ENCODE measurements at places on chromosomes 13 and 19.

DNA sequence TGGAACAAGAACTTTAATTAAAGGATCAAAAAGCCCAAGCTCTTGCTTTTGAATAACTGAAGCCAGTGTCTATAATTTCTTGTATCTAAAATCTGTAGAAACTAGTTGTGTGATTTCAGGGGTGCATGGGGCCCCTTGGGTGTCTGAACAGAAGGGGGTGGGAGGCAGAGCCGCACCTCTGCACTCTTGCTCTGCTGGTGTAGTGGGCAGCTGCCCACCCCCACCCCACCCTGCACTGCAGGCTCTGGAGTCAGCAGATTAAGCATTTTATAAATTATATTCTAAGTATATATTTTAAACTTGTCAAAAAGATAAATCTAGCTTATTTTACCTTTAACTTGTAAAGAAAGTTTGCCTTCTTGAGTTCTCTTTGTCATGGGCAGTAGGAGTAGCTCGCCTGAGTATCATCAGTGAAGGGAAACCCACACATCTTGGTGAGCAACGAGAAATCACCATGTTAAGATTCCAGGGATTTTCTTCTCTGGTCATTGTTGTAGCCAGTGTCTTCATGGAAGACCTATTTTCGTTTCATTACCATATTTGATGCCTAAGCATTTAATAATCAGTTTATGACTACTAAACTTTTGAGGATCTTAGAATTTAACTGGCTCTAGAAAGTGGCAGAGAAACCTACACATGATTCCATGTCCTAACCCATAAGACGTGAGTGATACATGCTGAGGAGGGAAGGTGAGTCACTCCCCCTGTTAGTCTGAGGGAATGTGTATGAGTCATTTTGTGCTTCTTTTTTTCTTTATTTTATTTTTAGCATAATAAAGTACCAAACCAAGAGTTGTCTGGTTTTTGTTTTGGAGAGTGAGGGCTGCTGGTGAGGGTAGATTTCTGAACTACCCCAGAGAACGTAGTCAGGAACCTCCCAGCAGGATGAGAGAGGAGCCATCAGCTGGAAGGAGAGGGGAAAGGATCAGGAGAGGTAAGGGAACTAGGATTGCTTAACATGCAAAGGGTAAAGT lies 7.7 kb downstream of the UBE2L5 start:
- DNase-seq = no peak

DNA sequence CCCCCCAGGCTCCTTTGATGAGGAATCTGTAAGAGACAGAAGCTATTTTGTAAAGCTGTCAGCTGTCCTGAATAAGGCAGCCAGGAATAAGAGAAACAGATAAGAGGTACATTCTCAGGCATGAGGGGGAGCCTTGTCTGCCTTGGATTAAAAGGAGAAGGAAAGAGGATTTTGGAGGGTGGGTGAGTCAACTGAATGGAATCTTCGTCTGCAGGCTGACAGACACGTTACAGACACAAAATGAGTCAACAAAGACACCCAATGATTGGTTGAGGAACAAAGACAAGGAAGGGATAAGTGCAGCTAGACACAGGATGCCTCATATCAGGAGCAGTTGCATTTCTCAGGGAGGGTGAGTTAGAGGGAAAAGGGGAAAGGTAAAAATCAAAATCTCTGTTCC lies 162.5 kb downstream of the OLFM4 start:
- no peak for DNase-seq

DNA sequence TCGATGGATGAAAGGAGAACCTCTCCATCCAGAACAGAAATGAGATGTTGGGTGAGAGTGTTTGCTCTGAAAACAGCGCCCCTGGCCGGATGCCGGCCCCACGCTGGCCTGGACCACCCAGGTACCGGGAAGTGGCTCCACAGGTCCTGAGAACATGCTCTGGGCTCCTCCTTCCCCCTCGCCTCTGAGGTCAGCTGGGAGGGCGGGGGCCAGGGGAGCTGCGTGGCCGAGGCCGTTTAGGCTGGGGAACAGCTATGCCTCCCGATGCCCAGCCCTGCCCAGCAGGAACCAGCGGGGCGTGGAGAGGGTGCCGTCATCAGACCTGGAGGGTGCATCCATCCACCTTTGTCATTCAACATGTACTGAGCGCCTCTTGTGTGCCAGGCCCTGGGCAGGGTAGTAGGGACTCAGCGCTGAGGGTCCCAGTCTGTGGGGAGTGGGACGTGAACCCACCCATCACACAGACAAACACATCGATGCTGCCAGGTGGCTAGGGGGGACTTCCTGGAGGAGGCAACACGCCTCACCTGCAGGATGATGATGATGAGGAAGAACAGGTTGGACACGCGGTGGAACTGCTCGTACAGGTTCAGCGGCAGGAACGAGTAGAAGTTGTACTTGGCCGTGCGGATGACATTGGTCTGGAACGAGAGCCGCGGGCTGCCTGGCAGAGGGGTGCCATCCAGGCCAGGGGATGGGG lies 4.2 kb downstream of the ATP8B3 start:
- peak; percentile 18 for DNase-seq

DNA sequence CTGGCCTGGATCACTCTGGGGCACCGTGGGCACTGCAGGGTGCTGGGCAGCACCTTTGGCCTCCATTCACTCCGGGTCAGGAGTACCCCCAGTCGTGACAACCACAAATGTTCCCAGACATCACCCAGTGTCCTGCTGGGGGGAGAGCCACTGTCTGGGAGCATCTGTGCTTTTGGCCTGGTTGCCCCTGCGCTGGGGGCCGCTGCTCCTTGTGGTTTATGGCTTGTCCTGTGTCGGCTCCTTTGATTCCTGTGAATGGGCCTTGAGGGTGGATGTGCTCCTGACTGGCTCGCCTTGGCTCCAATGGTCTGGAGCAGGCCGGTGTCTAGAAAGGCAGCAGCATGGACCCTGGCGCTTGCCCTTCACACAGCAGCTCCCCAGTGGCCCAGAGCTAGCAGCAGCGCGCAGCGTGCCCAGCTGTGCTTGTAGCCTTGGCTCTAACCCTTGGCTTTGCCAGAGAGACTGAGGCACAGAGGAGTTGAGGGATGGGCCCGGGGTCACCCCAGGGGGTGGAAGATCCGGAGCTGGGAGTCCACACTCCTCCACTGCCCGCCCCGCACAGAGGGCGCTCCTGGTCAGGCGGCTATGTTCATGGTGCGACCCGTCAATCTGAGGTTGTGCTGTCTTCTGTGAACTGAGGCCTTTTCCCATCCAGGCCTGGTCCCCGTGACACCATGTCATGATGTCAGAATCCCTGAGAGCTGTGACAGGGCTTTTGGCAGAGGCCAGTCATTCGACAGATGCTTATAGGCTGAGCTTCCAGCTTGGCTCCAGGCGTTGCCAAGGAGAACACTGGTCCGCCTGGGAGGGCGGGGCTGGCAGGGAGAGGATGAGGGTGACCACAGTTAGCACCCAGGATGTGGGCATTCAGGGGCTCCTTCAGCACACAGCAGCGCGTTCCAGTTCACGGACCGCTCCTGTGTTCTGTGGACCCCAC lies 4.1 kb downstream of the DAZAP1 start:
- no peak for DNase-seq

DNA sequence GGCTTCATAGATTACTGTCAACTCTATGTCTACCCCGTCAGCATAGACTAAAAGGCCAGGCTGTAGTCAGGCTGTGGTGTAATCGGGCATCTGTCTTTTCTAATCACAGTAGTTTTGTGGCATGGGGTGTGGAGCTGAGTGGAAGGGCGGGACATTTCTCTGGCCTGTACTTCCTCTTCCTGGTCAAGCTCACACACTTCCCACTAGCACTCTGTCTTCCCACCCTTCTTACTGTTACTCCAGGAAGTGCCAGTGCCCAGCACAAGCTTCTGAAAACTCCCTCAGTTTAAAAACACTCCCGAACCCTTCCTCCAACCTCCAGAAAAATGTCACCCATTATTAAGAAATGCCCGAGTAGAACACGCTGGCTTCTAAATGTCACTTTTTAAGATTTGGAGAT lies 229.8 kb downstream of the KLF5 start:
- DNase-seq = no peak

- DNase-seq = peak; percentile 79
Observed at GRCh38 chr19:51417107-51417809, at the start of gene SIGLEC10. Gene SIGLEC10 (minus strand): TSS chr19:51417642. CDS start chr19:51417581, 61 bp downstream.

- DNase-seq = no peak
Observed at GRCh38 chr13:112808377-112809140, 118.7 kb downstream of the ATP11A start.

DNA sequence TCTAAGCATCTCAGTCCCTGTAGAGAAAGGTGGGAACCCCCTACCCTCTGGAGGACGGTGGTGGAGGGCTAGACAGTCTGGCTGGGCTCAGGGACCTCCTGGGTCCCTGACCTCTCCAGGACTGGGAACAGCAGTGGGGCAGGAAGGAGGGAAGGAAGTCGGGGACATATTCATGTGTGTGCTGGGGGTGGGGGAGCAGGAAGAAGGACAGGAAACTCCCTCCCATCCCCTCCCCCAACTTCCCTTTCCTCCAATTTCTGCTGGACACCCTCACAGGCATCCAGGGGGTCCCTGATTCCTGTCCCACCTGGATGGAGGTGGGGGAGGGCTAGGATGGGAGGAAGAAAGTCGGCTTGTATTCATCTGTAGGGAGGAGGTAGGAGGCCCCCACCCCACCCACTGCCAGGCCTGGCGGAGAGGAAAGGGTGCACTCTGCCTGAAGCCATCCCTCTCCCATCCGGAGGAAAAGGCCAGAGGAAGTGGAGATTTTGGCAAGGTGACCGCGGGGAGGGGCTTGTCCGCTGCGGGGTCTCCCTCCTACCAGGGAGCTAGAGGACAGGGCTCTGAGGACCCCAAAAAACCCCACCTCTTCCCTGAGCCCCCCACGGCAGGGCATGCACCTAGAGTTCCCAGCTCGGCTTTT lies 2.3 kb downstream of the NOVA2 start:
- no peak for DNase-seq

DNA sequence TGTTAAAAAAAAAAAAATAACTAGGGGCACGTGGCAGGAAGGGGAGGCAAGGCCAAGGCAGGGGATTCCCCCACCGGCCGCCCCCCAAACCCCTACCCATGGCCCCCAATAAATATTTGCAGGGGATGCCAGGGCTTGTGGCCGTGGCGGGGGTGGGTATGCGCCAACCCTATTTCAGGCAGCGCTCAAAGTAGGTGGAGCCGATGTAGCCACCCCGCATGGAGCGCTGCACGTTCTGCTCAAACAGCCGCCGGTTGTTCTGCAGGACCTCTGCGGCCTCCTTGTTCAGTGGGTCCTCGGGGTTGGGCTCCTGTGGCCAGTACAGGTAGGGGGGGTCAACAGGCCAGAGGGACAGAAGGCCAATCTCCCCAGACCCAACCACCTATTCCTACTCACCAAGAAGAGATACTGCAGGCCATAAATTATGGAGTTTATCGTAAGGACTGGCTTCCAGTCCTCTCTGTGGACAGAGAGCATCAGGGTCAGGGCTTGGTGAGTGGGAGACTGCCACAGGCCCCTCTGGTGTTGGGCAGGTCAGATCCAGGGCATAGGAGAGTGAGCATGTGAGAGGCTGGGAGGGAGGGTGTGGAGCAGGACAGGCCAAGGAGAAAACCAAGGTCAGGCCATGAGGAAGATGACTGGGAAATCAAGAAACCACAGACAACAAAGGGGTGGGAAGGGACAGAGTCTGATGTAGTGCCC lies 1.2 kb upstream of the CHMP2A start:
- peak; percentile 54 for DNase-seq

DNA sequence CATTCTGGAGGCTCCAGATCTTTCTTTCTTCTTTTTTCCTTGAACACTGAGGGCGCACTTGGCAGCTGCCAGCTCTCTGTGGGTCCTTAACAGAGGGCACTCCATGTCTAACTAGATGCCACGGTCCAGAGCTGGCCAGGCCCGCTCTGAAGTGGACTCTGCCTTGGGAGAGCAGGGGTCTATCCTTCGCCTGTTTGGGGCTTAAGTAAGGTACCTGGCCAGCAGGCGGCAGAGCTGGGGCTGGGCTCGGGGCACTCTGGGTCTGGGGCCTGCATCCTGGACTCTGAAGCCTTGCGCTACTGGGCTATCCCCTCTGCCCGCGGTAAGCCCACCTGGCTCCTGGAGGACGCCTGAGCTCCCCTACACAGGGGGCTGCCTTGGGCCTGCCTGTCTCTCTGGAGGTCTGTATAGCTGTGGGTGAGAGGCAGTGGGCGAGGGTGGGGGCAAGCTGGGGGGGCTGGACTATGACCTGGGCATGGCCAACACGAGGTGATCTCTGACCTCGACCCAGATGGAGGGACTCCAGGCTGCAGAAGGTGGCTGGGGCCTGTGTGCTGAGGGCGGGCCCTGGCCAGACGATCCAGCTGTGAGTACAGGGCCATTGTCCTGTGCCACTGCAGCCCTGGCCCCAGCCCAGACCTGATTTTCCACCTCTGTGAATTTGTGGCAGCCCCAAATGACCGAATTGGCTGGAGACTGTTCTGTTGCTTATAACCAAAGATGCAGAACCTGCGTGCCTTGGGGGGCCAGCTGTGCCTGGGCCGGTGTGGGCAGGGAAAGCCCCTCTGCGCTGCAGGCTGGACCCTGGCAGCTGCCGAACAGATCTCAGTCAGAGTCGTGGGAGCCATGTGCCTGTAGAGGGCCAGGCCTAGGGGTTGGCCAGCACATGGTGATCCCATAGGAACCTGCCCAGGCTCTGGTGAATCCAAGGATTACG lies 26.5 kb downstream of the CEBPG start:
- DNase-seq = peak; percentile 45

DNA sequence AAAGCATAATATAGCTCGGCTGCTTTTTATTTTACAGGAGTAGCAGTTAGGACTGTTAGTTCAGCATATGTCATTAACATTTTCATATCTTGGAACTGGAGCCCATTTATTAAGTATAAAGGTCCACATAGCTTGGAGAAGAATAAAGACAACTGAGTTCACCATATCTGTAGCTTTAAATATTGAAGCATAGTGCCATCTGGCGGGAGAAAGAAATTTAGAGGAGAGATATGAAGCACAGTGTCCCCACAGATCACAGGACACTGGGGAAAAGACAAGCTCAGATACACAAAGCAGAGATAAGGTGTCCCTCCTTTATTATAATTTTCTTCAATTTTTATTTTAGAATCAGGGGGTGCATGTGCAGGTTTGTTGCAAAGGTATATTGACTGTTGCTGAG lies 104.7 kb upstream of the FREM2 start:
- DNase-seq = no peak

DNA sequence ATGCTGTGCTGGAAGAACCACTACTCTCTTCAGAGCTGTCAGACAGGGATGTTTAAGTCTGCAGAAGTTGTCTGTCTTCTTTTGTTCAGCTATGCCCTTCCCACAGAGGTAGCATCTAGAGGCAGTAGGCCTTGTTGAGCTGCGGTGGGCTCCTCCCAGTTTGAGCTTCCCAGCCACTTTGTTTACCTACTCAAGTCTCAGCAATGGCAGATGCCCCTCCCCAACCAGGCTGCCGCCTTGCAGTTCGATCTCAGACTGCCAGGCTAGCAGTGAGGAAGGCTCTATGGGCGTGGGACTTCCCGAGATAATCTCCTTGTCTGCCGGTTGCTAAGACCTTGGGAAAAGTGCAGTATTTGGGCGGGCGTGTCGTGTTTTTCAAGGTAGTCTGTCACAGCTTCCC lies 42.1 kb upstream of the UQCRFS1 start:
- DNase-seq = no peak

DNA sequence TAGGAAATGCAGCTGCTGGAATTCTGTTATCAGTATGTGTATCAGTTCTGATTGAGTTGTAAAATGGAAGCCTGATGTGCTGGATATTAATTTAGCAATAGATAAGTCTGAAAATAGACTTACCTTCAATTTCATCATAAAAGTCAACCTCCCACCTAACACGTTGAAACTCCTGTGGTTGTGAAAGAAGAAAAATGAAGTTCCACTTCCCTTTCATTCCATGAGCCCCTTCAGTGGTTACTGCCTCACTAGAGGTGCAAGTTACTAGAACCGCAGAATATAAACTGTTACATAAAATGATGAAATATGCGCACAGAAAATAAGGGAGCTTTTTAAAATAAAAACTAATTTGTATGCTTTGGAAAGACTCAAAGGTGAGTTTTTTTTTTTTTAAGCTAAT lies 249.2 kb downstream of the SHISA2 start:
- no peak for DNase-seq

- no peak for DNase-seq
Observed at GRCh38 chr13:52348071-52348470, 57.9 kb downstream of the THSD1 start.

Measured in mucosa of descending colon (tissue), 3 donors.